ENCODE measurements at places on chromosomes 3 and 15. TPM values are rescaled to one million over a fixed set of nuclear protein-coding genes. Genes with fewer than 3 reads are reported as not detected.

DNA sequence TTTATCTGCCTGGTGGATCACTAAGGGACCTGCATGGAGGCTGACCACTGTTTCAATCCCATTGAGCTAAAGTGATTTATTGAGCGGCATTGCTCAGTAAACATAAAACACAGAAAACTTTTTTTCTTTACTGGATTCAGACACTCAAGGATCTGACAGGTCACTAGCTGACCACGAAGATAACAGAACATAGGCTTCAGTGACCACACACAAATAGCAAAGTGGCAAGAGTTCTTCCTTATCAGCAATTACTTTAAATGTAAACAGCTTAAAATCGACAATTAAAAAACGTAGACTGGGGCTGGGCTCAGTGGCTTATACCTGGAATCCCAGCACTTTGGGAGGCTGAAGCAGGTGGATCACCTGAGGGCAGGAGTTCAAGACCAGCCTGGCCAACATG is 48.7 kb downstream of the STAG1 start:
- H3K27me3 ChIP-seq = no peaks in the 10 kb centered on the region
- H3K36me3 ChIP-seq = peaks cover 18% of the 10 kb centered on the region
- DNase-seq = no peak
- H3K4me3 ChIP-seq = no peak overlapping the region
- no peak overlapping the region for H3K27ac ChIP-seq
- no peaks in the 10 kb centered on the region for H3K4me1 ChIP-seq

GRCh38 chr15:75228787-75229186 is 27.1 kb downstream of the C15orf39 start:
- DNase-seq = no peak
- no peaks in the 10 kb centered on the region for H3K4me1 ChIP-seq
- H3K27me3 ChIP-seq = peaks cover 12% of the 10 kb centered on the region
- no peak overlapping the region for H3K27ac ChIP-seq
- no peaks in the 10 kb centered on the region for H3K36me3 ChIP-seq

GRCh38 chr3:14699643-14700042 is 24.7 kb downstream of the C3orf20 start:
- no peaks in the 10 kb centered on the region for H3K27me3 ChIP-seq
- H3K27ac ChIP-seq = no peak overlapping the region
- peaks cover 6% of the 10 kb centered on the region for H3K36me3 ChIP-seq
- H3K4me1 ChIP-seq = no peaks in the 10 kb centered on the region

The FSTL1 gene
- 1.7 TPM for total RNA-seq

The PTPRG gene
- 0.31 TPM for total RNA-seq

DNA sequence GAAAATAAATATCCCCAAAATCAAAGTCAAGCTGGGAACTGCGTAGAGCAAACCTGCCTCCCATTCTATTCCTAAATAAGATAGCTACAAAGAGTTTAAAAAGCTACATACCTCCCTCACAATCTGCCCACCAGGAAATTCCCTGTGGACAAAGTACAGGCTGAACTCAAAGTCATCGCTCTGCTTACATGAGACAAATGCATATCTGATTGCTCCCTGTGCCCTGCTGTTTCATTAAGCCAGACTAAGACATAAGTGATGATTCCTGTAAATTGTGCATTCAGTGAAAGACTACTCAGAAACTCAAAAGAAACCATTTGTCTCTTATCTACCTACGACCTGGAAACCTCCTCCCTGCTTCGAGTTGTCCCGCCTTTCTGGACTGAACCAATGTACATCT is 28.5 kb upstream of the EIF4A2 start:
- no peaks in the 10 kb centered on the region for H3K36me3 ChIP-seq
- peaks cover 22% of the 10 kb centered on the region for H3K4me1 ChIP-seq
- H3K27ac ChIP-seq = no peak overlapping the region
- H3K27me3 ChIP-seq = peaks cover 4% of the 10 kb centered on the region
- no peak overlapping the region for H3K4me3 ChIP-seq

DNA sequence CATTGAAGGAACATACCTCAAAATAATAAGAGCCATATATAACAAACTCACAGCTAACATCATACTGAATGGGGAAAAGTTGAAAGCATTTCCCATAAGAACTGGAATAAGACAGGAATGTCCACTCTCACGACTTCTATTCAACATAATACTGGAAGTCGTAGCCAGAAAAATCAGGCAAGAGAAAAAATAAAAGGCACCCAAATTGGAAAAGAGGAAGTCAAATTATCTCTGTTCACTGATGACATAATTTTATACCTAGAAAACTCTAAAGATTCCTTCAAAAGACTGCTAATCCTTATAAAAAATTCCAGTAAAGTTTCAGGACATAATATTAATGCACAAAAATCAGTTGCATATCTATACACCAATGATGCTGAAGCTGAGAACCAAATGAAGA is 34.9 kb downstream of the SLC2A2 start:
- H3K36me3 ChIP-seq = no peaks in the 10 kb centered on the region
- H3K4me3 ChIP-seq = no peak overlapping the region
- H3K27me3 ChIP-seq = peaks cover 12% of the 10 kb centered on the region
- no peak for DNase-seq
- H3K27ac ChIP-seq = no peak overlapping the region

GRCh38 chr3:105195260-105195659 is 171.4 kb upstream of the ALCAM start:
- H3K27me3 ChIP-seq = no peaks in the 10 kb centered on the region
- H3K4me3 ChIP-seq = no peak overlapping the region
- DNase-seq = no peak
- no peak overlapping the region for H3K27ac ChIP-seq
- H3K36me3 ChIP-seq = no peaks in the 10 kb centered on the region

The ERC2 gene
- total RNA-seq = 0.35 TPM

The TTC14 gene
- 56.0 TPM for total RNA-seq

The APEH gene
- 108 TPM for total RNA-seq

The CD96 gene
- 99.6 TPM for total RNA-seq

DNA sequence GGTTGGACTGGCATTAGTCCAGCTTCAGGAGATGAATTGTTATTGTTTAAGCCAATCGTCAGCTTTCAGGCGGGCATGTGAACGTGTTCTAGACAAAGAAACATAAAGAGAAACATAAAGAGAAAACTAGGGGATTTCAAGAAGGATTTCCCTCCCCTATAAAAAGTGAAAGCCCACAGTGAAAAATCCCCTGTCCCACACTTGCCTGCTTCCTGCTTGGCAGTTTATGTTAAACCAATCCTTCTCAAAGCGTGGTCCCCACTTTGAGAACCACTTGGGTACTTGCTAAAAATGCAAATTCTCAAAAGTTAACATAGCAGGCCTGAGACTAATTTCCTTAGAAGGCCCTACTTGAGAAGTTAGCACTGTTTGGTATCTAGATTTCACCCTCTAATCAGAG is 293.0 kb upstream of the SOX14 start:
- H3K27ac ChIP-seq = no peak overlapping the region
- H3K27me3 ChIP-seq = no peaks in the 10 kb centered on the region
- H3K4me3 ChIP-seq = no peak overlapping the region
- no peaks in the 10 kb centered on the region for H3K4me1 ChIP-seq
- H3K36me3 ChIP-seq = no peaks in the 10 kb centered on the region

DNA sequence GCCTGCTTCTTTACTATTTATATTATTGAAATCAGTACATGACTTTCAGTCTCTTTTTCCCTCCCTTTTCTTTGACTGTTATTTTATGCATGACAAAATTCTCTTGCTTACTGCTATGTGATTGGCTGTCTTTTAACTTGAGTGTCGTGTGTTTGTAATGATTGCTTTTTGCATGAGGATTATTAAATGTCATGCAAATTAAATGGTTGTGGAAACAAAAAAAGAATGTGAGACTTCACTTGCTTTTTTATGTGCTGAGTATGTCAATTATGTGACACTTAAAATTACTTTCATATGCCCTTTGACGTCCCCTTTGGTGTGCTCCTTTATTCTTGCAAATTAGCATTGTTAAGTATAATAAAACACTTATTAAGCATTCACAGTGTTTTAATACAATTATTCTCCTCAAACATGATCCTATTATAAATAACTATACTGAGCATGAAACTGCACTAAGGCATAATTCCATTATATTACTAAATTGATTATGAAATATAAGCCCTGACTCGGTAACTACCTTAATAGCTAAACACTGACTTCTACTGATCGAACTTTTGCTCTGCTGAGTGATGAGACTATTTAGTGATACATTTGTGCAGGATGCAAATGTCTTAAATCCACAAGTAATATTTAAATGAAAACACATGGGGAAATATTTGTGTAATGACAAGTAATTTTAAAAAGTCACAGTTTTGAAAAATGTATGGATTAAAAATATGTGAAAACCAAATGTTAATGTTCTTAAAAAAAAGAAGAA is 401.7 kb downstream of the NLGN1 start:
- DNase-seq = no peak
- no peaks in the 10 kb centered on the region for H3K27me3 ChIP-seq
- H3K4me3 ChIP-seq = no peak overlapping the region
- no peak overlapping the region for H3K27ac ChIP-seq

GRCh38 chr3:129463094-129463493 is 23.1 kb downstream of the IFT122 start:
- H3K4me3 ChIP-seq = no peak overlapping the region
- H3K4me1 ChIP-seq = peaks cover 9% of the 10 kb centered on the region
- H3K27me3 ChIP-seq = no peaks in the 10 kb centered on the region
- H3K36me3 ChIP-seq = no peaks in the 10 kb centered on the region

The SLC38A3 gene
- total RNA-seq = not detected

The EFCAB12 gene
- 1.0 TPM for total RNA-seq

The KNG1 gene
- total RNA-seq = not detected

The SYNM gene
- total RNA-seq = 3.3 TPM

The IMPG2 gene
- 0.86 TPM for total RNA-seq

The CP gene
- not detected for total RNA-seq

DNA sequence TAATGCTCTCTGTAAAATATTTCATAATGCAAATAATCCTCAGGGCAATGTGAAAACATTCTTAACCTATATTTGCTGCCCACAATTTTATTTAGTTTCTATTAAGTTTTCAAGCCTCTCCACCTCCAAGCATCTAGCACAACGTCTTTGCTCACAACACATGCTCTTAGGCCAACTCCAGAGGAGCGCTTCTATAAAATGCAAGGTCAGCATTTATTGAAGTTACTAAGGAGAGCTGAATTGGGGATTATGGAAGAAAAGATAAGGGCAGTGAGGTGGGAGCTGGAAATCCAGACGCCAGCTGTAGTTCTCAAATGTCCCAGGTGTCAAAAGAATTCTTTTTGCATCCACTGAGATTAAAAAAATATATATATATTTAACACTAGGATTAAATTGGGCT is 996 bp downstream of the RABL3 start:
- peak overlapping the region; percentile 87 for H3K27ac ChIP-seq
- peaks cover 27% of the 10 kb centered on the region for H3K4me1 ChIP-seq
- H3K4me3 ChIP-seq = peak overlapping the region; percentile 82
- peaks cover 5% of the 10 kb centered on the region for H3K36me3 ChIP-seq
- DNase-seq = no peak

- H3K27me3 ChIP-seq = no peaks in the 10 kb centered on the region
- H3K4me1 ChIP-seq = peaks cover 61% of the 10 kb centered on the region
- H3K27ac ChIP-seq = peak overlapping the region; percentile 76
- no peak for DNase-seq
- no peak overlapping the region for H3K4me3 ChIP-seq
Measured at GRCh38 chr3:125367403-125368230, 7.5 kb downstream of the ZNF148 start.

GRCh38 chr3:119018690-119019463 is 15.8 kb downstream of the IGSF11 start:
- H3K27ac ChIP-seq = no peak overlapping the region
- H3K4me1 ChIP-seq = peaks cover 4% of the 10 kb centered on the region
- no peaks in the 10 kb centered on the region for H3K27me3 ChIP-seq

DNA sequence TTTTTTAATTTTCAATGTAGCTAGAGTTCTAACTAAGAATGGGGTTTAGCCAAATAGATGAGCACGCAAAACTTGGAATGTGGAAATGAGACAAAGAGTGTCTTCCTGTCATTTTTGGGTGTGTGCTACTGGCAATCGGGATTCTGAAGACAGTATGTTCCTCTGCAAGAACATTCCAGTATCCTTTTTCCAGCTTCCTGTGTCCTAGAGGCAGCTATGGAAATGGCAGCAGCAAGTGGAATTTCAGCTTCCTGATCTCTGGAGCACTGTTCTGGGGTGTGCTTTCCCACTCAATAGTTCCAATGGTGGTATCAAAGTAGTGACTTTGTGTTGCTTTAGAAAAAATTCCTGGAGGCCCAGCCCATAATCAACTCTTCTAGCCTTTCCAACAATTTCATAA is 642.9 kb upstream of the KCNMB2 start:
- no peak for DNase-seq
- no peaks in the 10 kb centered on the region for H3K27me3 ChIP-seq
- H3K27ac ChIP-seq = no peak overlapping the region
- H3K4me3 ChIP-seq = no peak overlapping the region

DNA sequence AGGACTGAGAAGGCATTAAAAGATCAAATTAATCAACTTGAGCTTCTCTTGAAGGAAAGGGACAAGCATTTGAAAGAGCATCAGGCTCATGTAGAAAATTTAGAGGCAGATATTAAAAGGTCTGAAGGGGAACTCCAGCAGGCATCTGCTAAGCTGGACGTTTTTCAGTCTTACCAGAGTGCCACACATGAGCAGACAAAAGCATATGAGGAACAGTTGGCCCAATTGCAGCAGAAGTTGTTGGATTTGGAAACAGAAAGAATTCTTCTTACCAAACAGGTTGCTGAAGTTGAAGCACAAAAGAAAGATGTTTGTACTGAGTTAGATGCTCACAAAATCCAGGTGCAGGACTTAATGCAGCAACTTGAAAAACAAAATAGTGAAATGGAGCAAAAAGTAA is 149.7 kb upstream of the LRRFIP2 start:
- peak overlapping the region; percentile 91 for H3K27ac ChIP-seq
- H3K4me3 ChIP-seq = no peak overlapping the region
- H3K27me3 ChIP-seq = no peaks in the 10 kb centered on the region
- H3K4me1 ChIP-seq = peaks cover 39% of the 10 kb centered on the region

The SLC35G2 gene
- 5.4 TPM for total RNA-seq

DNA sequence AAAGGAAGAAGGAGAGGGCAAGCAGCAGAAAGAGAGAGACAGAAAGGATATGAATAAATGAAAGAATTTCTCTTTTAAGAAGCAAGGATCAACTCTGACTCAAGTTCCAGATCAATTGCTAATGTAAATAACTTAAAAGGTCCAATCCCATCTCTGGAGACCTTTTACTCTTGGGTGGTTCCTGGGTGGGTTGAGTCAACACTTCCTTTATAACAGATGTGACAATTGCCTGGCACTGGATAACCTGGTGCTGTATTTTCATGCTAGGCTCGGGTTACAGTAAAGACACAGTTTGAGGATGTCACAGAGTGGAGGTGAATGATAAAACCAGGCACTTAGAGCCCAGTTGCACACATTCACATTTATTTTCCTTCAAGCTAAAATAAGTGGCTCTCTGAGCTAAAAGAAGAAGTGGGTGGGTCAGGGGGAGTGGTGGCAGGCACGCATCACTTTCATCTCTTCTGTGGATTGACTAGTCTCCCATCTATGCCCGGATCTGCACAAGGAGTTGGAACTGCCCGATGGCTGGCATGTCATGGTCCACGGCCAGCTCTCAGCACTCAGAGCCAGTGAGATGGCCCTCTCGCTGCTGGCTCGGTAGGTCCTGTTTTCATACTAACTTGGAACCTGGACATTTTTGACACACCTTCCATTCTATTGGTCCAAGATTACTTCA is 465.8 kb downstream of the FOXP1 start:
- H3K27me3 ChIP-seq = no peaks in the 10 kb centered on the region
- H3K36me3 ChIP-seq = peaks cover 13% of the 10 kb centered on the region

GRCh38 chr3:141384157-141384556 is 15.9 kb downstream of the ZBTB38 start:
- no peak overlapping the region for H3K4me3 ChIP-seq
- no peak overlapping the region for H3K27ac ChIP-seq
- H3K27me3 ChIP-seq = peaks cover 14% of the 10 kb centered on the region
- peaks cover 20% of the 10 kb centered on the region for H3K4me1 ChIP-seq

All from activated T-cell treated with anti-CD3 and anti-CD28 coated beads, Interleukin-2, amount 50 U/mL, for 72 hours (primary cell).